ENCODE measurements at places on chromosomes 6 and 20.

DNA sequence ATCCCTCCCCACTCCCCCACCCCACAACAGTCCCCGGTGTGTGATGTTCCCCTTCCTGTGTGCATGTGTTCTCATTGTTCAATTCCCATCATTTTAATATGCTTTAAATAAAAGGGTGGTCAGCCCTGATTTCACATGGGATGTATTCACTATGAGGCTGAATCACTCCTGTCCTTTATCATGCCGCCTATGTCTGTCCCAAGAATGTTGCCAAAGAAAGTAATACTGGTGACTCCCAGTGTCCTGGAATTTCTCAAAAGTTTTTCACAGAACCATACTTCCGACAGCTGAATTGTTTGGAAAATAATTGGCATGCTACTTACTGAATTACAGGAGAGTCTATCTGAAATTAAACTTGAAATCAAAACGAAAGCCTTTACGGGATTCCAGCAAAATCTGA lies 217.7 kb downstream of the HAO1 start:
- DNase-seq: no peak

GRCh38 chr20:63858393-63859165 lies 2.7 kb upstream of the ABHD16B start:
- DNase-seq: no peak

GRCh38 chr6:19761121-19761520 lies 76.0 kb upstream of the ID4 start:
- no peak for DNase-seq

- DNase-seq: no peak
Measured at GRCh38 chr20:3616250-3616649, 46.9 kb downstream of the GFRA4 start.

All from fibroblast of skin of left biceps (primary cell).